ENCODE measurements at places on chromosomes 7 and 10.

DNA sequence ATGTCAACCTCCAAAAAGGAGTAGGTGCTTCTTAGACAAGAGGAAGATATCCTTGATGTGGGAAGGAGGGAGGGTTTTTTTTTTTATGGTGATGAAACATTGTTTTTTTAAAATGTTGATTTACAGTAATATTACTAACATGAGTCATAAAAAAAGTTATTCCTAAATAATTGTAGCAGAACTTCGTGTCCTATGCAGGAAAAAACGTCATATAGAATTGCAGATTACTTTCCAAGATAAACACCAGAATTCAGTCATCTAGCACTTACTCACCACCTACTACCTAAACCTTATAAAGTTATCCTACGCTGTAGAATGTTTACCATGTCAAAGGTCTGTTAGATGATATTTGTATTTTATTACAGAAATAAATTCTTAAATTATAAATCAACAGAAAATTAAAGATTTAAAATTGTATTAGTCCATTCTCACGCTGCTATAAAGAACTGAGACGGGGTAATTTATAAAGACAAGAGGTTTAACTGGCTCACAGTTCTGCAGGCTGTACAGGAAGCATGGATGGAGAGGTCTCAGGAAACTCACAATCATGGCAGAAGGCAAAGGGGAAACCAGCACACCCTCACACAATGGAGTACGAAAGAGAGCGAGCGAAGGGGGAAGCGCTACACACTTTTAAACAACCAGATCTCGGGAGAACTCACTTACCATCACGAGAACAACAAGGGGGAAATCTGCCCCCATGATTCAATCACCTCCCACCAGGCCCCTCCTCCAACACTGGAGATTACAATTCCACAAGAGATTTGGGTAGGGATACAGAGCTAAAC is 105.2 kb upstream of the NEBL start:
- no peak for DNase-seq

GRCh38 chr7:115911465-115911864 is 119.1 kb downstream of the TFEC start:
- no peak for DNase-seq

DNA sequence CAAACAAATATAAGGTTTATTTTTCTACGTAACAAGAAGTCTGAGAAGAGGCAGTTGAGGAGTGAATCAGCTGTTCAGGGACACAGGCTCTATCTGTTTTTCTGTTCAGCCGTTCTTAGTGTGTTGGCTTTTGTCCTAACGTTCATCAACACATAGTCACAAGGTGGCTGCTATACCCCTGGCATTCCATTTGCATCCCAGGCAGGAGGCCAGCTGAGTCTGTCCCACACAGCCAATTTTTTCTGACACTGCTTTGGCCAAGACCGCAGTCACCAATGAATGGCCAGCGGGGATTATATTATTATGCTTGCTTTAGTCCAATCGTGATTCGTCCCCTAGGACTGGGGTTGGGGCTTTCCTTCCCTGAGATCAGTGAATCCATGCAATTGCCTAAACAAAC is 143.4 kb upstream of the CHST15 start:
- DNase-seq, result no peak

GRCh38 chr7:98387544-98388226 is 13.2 kb downstream of the BAIAP2L1 start:
- no peak for DNase-seq

GRCh38 chr7:107951172-107951787 is 51.7 kb downstream of the LAMB1 start:
- no peak for DNase-seq

DNA sequence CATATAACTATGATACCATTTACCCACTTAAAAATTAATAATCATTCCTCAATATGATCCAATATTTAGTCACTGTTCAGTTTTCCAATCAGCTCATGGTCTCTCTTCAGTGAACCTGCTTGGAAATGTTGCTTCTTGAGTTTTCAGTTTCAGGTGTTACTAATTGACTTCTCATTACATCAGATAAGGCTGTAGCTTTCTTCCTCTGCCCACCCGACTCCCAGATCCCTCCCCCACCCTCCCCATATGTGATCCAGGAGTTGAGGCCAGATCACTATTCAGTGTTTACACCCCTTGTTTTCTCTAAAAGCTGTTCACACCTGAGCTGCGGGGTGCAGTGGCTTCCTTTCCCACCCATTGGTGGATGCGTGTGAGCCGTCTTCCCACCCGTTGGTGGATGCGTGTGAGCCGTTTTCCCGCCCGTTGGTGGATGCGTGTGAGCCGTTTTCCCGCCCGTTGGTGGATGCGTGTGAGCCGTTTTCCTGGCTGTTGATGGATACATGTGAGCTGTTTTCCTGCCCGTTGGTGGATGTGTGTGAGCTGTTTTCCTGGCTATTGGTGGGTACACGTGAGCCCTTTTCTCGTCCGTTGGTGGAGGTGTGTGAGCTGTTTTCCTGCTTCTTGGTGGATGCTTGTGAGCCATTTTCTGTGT is 3.2 kb upstream of the MTG1 start:
- no peak for DNase-seq

DNA sequence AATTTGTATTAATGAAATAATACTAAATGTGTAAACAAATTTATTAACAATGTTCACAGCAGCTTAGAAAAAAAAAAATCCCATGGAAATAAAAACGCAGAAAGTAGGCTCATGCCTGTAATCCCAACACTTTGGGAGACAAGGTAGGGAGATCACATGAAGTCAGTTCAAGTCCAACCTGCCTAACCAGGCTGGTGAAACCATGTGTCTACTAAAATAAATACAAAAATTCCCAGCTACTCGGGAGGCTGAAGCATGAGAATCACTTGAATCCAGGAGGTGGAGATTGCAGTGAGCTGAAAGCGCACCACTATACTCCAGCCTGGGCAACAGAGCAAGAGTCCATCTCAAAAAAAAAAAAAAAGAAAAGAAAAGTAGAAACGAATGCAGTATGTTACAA is 36.2 kb downstream of the LARP4B start:
- DNase-seq, result no peak

- no peak for DNase-seq
Observed at GRCh38 chr10:93443481-93443880, 38.7 kb downstream of the MYOF start.

- no peak for DNase-seq
Observed at GRCh38 chr7:44969701-44970522, 8.9 kb downstream of the MYO1G start.

DNA sequence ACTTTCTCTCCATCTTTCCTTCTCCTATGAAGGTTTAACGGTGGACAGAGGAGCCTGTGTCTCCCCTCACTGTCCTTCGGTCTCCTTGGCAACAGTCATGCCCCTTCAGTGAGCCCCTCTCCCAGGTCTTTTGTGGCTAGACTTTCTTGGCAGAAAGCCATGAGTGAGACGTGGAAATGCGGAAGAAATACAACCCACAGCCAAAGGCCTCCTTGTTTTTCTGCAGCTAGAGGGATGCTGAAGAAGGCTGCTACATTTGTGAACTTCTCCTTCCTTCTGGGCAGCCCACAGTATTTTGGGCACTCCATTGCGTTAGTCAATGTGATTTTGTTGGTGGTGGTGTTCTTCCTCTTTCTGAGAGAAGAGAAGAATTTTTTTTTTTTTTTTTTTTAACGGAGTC is 333.7 kb upstream of the PODXL start:
- DNase-seq, result no peak

- DNase-seq, result no peak
Observed at GRCh38 chr7:30369879-30370278, 85.5 kb downstream of the ZNRF2 start.

DNA sequence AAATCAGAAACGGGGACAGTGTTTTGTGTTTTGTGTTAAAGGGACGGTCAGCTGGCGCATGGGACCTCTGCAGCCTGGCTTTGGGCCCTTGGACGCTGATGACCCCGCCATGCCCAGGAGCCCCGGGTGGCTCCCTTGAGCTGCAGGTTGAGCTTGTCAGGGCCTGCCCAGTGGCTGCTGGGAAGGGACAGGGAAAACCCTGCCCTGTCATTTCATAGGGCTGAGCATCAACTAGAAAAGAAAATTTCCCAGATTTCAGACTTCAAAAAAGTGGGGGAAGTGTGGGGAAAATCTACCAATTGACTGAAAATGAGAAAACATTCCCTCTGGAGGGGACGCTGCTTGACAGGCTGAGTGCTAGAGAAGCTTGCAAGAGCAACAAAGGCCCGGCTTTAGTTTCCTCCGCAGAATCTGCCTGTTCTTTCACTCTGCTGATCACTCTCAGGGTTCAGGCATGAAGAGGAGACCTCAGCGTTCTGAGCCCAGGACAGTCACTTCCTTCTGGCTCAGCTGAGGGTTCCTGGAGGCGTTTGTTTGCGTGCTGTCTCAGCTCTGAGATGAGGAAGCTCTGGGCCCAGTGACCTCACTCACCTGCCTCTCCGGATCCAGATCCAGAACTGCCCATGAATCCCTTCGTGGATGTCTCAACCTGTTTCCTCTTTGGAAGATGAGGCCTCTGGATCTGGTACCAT is 18.6 kb upstream of the DNAJB6 start:
- DNase-seq, result peak; percentile 43

DNA sequence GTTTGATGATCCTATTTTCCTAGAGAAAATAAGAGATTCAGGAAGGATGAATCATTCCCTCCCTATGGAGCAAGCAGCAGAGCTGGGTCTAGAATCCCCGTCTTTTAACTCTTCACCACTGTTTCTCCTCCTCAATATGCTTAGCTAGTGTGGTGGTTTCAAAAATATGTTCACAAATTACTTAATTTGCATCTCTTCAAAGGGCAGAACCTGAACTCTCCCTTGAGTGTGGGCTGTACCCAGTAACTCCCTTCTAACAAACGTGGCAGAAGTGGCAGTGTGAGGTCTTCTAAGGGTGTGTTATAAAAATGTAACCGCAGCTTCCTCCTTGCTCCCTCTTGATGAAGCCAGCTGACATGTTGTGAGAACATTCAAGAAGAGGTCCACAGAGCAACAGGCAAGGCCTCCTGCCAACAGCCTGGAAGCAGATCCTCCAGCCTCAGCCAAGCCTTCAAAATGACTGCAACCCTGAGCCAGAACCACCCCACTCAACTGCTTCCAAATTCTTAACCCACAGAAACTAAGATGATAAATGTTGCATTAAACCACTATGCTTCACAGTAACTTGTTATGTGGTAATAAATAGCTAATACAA is 36.6 kb downstream of the SRPK2 start:
- DNase-seq, result peak; percentile 79

- DNase-seq, result no peak
Observed at GRCh38 chr7:89549768-89550167, 604.5 kb upstream of the STEAP1 start.

GRCh38 chr7:107170051-107170915 is 1.5 kb downstream of the HBP1 start:
- DNase-seq, result no peak

DNA sequence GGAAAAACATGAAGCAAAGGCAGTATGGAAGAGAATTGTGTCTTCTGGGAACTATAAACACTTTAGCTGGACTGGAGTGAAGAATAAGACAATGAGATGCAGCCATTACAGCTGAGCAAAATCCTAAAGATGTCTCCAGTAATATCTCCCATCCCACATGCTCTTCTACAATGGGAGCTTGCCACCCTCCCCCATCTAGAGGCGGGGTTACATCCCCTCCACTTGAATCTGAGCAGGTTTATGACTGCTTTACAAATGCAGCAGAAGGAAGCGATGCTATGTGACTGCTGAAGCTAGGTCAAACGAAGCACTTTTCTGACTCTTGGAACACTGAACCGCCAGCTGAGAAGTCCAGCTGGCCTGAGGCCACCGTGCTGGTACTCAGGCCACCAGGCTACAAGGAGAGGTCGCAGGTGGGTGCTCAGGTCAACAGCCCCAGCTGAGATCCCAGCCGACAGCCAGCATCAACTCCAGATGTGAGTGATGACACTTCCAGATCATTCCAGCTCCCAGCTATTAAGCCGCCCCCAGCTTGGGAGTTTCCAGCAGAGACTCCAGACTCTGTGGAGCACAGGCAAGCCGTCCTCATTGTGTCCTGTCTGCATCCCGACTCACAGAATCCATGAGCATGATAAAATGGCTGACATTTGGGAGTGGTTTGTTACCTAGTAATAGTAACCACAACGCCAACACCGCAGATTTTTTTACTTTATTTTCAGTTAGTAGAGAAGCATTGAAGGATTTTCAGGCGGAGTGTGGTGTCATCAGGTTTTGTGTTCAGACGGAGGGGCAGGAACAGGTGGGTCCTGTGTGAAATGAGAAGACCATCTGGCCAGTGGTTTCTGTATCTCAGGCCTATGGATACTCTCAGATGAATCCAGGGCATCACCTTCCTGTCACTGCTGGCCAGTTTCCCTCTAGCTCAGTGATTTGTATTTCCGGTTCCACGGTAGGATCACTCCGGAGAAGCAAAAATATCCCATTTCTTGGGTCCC is 89.3 kb downstream of the NPY start:
- no peak for DNase-seq

DNA sequence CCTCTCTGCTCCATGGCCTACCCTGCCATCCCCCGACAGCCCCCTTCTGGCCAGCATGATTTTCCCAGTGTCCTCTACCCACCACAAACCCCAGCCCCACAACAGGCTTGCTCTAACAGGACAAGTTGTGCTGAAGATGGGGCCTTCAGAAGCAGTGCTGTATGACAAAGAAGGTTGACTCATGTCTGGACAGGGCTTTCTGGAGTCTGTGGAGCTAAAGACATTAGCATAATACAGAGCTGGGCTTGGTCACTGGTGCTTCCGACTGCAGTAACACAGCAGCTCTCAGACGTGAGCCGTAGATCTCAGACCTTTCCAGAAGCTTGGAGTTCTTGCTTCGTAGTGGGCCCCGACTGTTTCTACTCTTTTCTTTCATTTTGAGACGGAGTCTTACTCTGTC is 100.5 kb downstream of the GTF2IRD1 start:
- no peak for DNase-seq

GRCh38 chr7:131522325-131522930 is 34.0 kb downstream of the PODXL start:
- DNase-seq, result no peak

- no peak for DNase-seq
Observed at GRCh38 chr10:126857178-126857806, 47.9 kb upstream of the DOCK1 start.

DNA sequence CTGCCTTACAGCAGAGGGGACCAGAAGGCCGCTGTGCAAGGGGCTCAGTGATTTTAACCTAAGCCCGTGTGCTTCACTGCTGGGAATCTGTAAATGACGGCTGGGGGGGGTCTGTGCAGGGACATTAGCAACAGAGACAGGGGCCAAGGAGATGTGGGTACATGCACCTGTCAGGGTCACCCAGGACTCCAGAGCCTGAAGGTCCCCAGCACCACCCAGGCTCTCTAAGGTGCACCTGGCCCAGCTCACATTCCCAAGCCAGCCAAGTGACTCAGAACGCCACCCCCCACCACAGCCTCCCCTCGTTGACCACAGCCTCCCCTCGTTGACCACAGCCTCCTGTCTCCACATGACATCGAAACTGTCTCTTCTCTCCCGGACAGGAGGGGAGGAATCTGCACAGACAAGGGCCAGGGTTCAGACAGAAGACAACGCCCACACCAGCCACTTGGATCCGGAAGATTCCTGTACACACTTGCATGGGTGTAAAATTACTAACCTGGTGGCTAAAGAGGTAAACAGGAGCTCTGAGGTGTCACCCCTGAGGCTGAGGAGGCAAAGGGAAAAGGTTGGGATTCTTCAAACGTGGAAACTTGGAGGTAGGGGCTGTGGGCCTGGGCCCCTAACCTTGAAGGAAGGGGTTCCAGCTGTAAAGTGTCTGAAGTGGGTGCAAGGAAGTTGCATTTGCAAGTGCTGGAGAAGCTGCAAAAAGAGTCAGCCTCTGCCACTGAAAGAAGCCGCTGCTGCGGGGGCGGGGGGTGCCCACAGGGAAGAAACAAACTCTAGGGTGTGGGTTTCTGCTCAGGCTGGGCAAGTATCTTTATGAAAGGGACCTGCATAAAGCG is 27.0 kb downstream of the CALML3 start:
- DNase-seq, result no peak

Measured in GM03348 (cell line).